ENCODE measurements at places on chromosomes 13 and 19. TPM values are rescaled to one million over a fixed set of nuclear protein-coding genes. Genes with fewer than 3 reads are reported as not detected.

Gene SYCN
- polyA plus RNA-seq = not detected

Gene ZNF223
- 1.6 TPM for polyA plus RNA-seq

Gene SYNE4
- polyA plus RNA-seq = 1.3 TPM

Gene ZNF865
- 6.0 TPM for polyA plus RNA-seq
